ENCODE measurements at places on chromosomes 13 and 19.

GRCh38 chr13:49370371-49370770, 73.5 kb downstream of the CAB39L start:
- DNase-seq, result no peak

- no peak for DNase-seq
These were observed 1.9 kb downstream of the TBC1D17 start for GRCh38 chr19:49879243-49879963.

DNA sequence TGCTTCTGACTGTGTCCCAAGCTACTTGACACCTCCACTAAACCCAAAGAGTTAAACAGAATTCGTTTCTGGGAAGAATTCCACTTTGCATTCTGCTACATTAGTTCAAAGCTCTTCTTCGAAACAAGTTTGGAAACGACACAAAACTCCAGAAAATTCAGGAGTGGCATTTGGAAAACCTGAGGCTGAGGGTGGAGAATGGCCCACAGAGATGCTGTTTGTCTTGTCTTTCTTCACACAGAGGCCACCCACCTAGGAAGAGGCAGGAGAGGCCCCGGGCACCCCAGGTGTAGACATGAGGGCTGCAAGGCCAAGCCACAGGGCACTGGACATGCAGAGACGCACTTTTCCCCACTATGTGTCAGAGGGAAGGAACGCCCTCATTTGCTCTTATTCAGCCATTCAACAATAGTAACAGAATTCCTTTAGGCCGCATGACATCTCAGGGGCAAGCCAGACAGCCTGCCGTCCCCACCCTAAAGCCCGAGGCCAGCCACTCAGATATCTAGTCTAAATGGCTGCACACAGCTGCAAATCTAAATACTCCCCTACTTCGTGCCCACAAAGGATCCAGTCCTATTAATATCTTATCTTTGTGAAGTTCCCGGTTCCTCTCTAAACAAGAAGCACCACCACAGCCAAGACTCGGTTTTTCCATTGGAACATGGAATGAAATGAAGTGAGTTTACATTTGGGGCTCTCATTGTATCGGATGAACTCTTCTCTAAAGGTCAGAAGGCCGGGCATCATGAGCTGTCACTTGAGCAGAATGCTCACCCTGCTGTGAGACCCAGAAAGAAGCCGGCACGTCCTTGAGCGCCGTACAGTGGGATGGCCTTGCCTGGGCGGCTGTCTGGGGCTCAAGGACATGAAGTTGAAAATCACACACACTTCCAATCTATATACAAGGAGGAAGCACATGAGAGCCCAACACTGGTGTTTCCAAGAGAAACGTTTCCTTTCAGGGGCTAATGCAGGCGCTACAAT, 19.8 kb downstream of the COL4A1 start:
- no peak for DNase-seq

DNA sequence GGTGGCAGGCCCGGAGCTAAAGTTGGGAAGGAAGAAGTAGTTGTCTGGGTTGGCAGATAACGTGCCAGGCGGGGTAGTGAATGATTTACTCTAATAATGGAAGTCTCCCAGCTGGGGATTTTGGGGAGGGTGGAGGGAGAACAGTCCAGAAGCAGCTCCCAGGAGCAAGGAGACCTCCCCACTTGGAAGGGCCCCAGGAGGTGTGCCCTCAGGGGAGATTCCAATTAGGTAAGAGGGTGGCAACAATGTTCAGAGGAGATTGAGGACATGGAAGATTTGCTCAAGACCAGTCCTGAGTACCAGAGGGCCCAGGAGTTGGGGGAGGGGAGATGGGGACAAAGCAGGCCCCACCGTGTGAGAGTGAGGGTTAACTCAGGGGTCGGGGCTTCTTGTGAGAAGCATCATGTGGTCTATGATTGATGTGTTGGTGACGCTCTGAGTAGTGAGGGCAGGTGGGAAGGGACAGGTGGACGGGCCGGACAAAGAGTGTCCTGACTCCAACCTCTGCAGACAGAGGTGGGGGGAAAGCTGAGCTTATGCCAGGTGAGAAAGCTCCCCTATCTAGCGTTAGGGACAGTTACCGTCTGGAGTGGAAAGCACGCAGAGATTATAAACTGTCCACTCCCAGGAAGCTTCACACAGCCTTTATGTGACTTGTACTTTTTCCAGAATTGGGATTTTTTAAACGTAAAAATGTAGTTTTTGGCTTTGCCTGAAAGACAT, 3.5 kb downstream of the SPINT2 start:
- no peak for DNase-seq

- no peak for DNase-seq
These were observed 163.7 kb downstream of the TBC1D4 start for GRCh38 chr13:75318138-75318833.

DNA sequence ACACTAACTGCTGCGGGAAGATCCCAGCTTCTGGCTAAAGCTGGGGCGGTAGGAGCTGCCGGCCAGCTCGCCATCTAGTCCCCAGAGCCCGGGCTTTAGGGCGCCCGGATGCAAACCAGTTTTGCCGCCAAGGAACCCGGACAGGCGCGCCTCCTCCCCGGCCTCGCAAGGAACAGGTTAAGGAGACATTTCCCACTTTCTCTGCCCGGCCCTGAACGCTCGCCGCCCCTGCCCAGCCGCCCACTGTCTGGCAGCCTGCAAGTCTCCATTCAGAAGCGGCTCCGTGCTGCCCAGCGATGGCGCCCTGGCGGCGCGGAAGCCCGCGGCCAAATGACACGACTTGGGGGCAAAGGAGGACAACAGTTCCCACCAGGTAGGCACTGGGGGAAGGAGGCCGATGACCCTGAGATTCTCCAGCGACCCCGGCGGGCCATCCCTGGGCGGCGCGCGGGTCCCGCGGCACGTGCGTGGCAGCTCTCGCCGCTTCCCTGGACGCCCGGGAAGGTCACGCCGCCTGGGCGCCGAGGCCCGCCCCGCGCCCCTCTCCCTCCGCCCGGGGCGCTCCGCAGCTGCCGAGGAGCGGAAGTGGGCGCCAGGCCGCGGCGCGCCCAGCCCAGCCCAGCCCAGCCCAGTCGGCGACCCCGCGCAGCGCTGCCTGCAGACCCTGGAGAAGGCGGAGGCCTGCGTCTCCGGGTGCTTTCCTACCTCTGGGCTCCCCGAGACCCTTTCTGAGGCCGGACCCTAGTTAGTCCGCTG, 42.2 kb upstream of the HNRNPA1L2 start:
- DNase-seq, result no peak

GRCh38 chr13:97189928-97190327, 32.2 kb upstream of the MBNL2 start:
- DNase-seq, result no peak

- no peak for DNase-seq
These were observed 469.4 kb downstream of the KLF12 start for GRCh38 chr13:73664851-73665250.

DNA sequence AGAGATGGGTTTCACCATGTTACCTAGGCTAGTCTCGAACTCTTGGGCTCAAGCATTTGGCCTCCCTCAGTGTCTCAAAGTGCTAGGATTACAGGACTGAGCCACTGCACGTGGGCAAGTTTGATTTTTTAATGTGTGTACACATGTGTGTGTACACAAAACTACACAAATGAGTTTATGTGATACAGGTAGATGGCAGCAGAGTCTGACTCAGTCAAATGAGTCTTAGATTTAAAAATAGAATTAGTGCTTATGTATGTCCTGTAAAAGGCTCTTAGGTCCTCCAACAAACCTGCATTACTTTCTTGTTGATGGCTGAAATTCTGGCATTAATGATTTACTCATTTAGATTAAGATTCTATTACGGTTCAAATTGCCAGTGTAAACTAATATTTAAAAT, 293.7 kb downstream of the PCDH17 start:
- DNase-seq, result no peak

DNA sequence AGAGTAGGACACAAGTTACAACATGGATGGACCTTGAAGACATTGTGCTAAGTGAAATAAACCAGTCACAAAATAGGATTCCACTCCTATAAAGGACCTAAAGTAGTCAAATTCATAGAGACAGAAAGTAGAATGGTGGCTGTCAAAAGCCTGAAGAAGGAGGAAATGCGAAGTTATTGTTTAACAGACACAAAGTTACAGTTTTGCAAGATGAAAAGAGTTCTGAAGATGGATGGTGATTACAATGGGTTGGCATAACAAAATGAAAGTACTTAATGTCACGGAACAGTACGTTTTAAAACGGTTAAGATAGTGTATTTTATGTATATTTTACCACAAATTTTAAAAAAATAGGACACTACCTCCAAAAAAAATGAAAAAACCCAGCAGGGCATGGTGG, 34.8 kb downstream of the FOXO1 start:
- no peak for DNase-seq

DNA sequence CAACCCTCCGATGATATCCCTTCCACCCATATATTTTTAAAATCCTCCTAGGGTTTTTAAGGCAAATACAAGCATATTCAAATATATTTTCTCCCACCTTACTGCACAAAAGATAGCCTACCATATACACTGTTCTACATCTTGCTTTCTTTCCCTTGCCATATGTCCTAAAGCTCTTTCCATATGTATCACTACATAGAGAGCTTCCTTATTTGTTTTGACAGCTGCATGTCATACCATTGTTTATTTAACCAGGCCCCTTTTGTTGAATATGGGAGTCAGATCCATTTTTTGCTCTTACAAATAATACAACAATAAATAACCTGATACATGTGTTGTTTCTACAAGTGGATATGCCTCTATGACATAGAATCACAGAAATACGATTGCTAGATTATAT, 32.8 kb upstream of the WDFY2 start:
- DNase-seq, result no peak

GRCh38 chr19:51560339-51560738, 10.7 kb upstream of the ZNF175 start:
- DNase-seq, result no peak

GRCh38 chr13:33284031-33284430, 1.5 kb downstream of the STARD13 start:
- DNase-seq, result no peak

DNA sequence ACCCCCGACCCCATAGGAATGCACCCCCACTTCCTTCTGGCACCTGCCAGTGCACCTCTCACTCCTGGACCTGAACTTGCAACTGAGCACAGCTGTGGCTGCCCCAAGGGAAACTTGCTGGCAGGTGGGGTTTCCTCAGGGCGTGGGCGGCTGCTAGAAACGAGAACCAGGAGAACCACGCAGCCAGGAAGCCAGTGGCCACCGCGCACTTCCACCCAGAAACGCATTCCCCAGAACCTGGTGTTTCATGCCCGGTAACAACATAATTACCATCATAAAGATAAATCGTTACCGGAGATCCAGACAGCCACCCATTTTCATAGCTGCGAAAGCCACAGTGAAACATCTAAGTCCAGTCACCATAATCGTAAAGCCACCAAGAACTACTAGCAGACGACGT, 75.2 kb upstream of the C13orf46 start:
- DNase-seq, result peak; percentile 47

GRCh38 chr13:74274916-74275315, 140.7 kb upstream of the KLF12 start:
- no peak for DNase-seq
